ELF-1 (cell line): ENCODE measurements at places on chromosomes 13 and 19.

- peak; percentile 58 for DNase-seq
Measured at GRCh38 chr19:47390533-47391488, 28.5 kb downstream of the MEIS3 start.

DNA sequence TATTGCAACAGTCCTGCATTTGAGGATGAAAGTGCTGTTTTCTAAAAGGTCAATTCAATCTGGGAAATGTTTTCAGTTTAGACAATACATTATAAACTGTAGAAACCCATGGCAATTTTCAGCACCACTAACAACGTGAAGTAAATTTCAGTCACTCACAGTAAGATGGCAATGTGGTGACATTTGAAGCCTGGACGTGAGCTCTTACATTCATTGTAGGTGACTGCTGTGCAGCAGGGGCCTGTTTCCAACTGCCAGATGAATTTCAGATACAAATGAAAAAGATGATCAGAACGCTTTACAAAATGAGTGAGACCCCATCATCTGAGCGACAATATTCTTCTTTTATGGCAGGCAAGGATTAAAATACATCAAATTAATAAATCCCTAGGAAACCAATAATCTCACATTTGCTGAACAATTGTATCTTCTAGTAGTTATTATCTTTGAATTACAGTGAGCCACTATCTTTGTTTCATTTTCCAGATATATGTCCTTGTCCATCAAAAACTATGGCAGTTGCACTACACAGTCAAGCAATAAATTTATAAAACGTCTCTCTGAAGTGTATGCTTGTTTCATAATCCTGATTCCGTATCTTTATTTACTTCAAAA lies 1816.8 kb downstream of the OLFM4 start:
- DNase-seq, result no peak

DNA sequence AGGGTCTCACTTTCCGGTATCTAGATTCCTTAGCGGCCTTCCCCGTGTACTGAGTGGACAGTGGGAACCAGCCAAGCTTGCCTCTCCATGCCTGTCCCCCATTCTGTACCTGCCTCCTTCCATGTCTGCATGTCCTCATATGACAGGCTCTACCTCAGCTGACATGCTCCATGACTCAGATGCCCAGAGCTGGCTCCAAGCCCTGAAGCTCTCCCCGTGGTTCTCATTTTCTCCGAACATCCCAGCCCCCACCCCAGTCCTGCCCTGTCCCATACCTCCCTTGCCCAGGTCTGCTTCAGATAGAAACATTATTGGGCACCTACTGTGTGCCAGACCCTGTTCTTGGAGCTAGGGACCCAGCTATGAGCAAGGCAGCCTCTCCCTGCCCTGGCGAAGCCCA lies 17.1 kb upstream of the SHFL start:
- DNase-seq, result no peak

GRCh38 chr19:17078036-17078919 lies 2.7 kb downstream of the MYO9B start:
- no peak for DNase-seq

DNA sequence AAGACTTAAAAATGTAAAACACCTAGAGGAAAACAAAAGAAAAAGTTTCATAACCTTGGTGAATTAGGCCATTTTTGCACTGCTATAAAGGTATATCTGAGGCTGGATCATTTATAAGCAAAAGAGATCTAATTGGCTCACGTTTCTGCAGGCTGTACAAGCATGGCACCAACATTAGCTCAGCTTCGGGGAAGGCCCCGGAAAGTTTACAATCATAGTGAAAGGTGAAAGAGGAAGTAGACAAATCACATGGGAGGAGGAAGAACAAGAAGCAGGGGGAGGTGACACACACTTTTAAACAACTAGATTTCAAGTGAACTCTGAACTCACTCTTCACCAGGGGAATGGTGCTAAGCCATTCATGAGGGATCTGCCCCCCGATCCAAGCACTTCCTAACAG lies 1358.5 kb upstream of the PCDH9 start:
- DNase-seq, result no peak

DNA sequence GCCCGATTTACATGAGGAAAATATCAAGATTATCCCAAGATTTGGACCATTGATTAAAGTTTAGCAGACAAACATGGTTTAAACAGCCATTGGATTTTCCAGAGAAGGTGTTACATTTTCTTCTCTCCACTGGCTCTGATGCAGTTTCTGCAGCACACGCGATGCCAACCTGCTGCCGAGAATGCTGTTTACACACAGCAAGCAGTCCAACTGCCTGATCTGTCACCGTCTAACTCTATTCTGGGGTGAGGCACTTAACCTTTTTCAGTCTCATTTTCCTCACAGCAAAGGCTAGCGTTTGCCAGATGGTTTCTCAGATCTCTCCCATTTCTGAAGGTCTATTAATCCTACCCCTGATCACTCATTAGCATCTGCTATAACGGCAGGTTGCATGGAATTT lies 763.5 kb upstream of the GPC6 start:
- no peak for DNase-seq

GRCh38 chr13:91346062-91346461 lies 1.4 kb upstream of the MIR17HG start:
- DNase-seq, result no peak

- DNase-seq, result no peak
Measured at GRCh38 chr13:21081926-21082325, 20.5 kb upstream of the LATS2 start.

DNA sequence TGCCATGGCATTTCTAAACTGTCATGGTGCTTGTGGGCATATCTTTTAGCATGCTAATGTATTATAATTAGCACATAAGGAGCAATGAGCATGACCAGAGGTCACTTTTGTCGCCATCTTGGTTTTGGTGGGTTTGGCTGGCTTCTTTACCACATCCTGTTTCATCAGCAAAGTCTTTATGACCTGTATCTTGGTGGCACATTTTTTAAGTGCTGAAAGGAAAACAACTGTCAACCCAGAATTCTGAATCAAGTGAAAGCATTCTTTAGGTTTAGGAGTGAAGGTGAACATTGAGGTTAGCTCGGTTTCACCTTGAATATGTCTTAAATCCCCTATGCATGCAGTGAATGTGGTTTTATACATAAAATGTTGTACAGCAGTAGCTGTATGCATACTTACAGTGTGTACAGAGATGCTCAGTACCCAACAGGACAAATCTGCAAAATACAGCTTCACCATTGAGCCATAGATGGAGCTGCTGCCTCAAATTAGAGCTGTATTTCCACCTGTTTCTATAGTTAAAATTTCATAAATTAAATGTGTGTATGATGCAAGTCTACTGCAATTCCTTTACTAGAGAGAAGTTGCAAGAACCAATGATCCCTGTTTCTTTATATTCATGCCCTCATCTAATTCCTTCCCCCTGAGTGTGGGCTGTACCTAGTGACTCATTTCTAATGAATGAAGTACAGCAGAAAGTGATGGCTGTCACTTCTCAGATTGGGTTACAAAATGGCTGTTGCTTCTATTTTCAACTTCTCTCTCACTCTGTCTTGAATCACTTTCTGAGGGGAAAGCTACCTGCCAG lies 25.2 kb upstream of the IGSF23 start:
- no peak for DNase-seq

DNA sequence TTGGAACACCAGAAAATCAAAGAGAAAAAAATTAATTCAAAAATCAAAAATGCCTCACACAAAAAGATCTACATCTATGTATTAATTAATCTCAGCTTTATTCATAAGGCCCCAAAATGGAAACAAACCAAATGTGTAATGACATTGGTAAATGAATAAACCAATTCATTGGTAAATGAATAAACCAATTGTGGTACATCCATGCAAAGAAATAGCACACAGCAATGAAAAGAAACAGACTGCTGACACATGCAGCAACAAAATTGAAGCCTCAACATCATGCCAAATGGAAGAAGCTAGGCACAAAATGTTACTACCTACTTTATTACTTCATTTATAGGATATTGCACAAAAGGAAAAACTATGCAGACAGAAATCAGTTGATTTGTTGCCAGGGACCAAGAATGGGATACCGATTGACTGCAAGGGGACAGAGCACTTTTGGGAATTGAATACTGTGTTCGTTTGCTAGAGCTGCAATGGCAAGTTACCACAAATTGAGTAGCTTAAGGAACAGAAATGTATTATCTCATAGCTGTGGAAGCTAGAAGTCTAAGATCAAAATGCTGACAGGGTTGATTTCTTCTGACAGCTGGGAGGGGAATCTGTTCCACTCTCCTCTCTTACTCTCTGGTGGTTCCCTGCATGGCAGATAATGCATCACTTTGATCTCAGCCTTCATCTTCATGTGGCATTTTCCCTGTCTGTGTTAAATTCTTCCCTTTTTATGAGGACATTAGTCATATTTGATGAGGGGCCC lies 252.8 kb downstream of the RFC3 start:
- no peak for DNase-seq

DNA sequence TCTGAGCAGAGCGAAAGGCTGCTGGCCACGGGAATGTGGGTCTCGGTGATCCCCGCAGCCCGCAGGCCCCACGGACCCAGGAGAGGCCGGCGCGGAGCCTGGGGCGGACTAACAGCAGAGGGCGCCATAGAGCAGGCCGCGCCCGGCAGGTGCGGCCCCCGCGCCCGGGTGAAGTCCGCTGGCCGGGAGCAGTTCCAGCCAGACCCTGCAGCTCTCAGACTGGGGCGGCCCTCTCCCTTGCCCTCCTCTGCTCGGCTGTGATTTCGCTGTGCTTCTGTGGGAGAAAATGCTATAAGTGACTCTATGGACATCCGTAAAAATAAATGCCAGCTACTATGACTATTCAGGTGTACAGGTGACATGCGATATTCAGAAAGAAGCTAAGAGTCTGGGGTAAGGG lies 37.7 kb downstream of the GSX1 start:
- peak; percentile 83 for DNase-seq

GRCh38 chr13:19950374-19950773 lies 8.2 kb upstream of the ZMYM2 start:
- DNase-seq, result no peak

GRCh38 chr19:3369337-3370213 lies 3.2 kb downstream of the NFIC start:
- DNase-seq, result no peak

DNA sequence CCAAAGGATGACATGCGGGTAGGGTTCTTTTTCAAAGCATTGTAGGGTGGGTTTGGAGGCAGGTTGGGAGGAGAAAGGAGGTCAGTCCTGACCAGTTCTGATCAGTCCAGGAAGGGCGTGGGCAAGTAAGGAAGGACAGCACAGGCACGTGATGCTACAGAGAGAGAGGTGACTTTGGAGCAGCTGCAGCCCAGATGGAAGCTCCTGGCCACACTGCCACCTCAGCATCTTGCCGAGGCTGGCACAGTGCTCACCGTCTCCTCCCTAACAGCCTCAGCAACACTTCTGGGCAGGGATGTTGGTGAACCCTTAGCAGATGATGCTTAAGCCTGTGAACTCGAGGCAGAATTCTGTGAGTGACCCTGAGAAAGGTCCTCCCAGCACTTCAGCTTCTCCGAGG lies 155.1 kb downstream of the DCLK1 start:
- no peak for DNase-seq

DNA sequence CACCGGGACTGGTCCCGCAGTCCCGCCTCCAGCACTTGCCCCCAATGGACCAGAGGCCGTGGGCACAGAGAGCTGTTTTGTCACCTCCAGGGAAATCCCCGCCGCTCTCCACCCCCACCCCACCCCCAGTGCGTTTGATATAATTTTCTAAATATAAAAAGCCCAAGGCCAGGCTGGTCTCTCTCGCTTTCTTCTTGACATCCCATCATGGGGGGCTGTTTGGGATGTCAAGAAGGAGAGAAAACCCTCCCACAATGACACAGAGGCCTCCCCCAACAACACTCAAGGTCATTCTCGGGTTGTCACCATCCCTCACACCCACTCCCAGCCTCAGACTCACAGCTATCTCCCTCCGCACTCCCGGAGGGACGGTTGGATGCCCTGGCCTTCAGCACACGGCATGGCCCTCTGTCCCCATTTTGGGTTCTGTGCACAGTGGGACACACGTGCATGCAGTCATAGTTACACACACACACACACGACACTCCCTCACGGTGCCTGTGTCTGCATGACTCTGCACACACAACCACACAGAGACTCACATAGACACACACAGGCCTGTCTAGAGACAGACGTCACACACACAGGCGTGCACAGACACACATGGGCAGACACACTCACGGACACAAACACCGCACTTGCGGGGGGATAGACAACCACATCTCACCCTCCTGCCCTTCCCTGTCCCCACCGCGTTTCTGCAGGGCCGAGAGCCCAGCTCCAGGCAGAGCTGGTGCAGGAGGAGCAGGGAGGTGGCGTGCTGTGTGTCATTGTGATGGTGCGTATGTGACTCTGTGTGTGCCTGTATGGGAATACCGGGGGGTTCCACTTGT lies 4.8 kb upstream of the NFIC start:
- no peak for DNase-seq

- no peak for DNase-seq
Measured at GRCh38 chr13:109858319-109858718, 71.9 kb upstream of the IRS2 start.
